ENCODE measurements at places on chromosomes 13 and 19.

DNA sequence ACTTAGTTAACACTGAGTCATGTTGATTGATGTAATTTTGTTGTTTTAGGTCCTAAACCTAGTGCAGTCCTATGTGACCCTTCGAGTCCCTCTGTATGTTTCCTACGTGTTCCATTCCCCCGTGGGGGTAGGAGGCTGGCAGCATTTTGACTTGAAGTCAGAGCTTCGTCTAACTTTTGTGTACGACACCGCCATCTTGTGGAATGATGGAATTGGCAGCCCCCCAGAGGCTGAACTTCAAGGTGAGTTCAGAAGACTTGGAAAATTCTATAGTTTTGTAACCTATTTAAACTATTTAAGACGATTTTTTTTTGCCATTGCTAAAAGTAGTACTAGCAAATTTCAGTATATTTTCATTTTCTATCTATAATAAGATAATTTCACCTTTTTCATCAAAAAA is 117.9 kb downstream of the STOML3 start:
- peak; percentile 35 for DNase-seq

GRCh38 chr19:11814700-11815035 is 595 bp downstream of the ZNF440 start:
- DNase-seq, result no peak

DNA sequence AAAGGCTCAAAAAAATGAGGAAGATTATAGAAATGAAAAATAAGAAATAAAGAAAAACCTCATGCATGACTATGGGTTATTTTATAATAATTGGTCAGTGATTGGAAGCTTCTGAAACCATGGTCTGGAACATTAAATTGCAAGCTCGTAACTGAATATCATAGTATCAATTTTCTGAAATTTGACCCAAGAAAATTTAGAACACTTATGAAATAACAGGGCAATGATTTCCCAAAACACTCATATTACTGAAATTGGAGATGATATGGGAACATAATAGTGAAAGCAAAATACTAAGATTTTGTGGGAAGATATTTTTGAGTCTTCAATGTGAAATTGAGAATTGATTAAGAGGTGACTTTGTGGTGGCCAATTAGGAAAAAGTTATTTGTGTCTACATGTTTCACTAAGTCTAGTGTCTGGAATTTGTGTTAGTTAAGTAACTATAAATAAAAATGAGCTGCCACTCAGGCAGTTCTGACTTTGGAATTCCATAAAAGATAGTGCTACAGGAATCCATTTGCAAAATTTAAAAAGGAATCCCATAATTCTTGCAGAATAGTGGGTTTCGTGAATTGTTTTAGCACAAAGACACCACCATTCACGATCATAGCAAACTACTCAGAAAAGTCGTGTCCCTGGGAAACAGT is 603.0 kb downstream of the LMO7 start:
- DNase-seq, result no peak

GRCh38 chr13:20405691-20406090 is 120.0 kb downstream of the CRYL1 start:
- DNase-seq, result no peak

DNA sequence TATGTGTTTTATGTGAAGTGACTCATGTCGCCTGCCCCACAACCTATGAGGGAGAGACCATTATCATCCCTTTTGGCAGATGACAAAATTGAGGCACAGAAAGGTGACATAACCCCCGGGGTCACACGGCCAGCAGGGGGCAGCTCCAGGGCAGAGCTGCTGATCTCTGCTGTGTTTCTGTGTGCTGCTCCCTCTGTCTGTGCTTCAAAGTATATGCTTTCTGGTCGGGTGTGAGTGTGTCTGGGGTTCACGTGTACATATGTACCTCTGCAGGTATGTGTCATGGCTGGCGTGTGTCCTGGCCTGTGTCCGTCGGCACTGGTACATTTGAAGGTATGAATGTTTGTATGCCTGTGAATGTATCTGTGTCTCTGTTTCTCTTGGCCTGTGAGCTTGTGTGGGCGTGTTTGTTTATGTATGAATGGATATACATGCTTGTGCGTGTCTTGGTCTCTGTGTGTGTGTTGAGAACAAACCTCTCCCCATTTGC is 7.1 kb downstream of the LIPE start:
- peak; percentile 80 for DNase-seq

DNA sequence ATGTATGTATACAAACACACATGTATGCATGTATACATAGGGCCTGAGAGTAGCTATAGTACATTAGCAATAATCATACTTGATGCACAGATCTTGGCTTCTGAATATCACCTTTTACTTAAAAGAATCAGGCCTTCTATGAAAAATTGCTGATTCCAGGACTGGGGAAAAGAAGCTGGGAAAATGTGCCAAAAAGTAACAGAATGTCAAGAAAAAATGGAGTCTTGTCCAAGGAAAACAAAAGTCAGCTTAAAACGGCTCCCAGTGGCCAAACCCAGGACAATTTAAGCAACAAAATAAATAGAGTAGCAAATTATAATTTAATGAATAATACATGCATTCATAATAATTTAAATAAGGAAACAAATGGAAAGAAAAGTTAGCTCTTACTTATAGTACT is 2104.9 kb downstream of the PCDH9 start:
- no peak for DNase-seq

DNA sequence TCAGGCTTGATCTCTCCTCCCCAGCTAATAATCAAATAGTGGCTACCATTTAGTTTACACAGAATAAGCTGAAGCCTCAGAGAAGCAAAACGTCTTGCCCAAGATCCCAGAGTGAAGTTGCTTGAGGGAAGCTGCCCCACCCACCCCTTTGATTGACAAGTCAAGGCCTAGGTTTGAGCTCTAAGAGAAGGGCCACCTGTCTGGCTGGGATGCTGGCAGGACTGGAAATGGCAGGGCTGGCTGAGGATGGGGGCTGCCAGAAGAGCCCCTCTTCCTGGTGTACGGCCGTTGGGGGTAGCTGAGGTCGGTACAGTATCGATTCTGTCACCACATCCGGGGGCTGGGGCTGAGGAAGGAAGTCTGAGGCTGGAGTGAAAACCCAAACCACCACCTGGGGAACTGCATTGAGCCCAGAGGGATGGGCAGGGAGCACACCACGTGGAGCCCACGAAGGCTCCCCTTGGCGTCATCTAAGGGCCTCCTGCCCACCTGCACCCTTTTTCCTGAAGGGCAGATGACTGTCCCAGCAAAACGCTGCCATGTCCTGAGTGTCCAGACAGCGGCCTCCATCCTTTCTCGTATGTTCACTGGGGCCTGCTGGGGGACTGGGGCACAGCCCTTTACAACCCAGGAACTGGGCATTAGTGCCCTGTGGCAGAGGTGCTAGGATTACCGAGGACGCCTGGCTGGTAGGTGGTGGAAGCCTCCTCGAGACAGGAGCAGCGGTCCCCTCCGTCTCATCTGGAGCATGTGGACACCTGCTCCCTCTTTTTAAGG is 1.4 kb upstream of the PRKD2 start:
- DNase-seq, result no peak

DNA sequence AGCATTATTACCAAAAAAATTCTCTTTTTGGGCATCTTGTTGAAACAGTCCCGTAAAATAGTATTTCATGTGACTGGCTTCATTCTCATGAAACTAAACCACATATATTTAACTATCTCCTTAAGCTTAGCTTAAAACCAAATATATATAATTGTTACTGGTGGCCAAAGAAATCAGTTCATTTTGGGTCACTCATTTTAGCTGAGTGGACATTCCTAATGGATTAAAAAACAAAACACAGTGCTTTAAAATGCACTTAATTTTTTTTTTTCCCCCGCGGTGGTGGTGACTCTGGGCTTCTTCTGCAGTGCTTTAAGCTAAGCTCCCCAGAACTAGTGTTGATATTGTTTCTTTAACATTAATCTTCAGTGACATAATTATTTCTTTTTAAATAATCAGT is 540.1 kb downstream of the GPC6 start:
- no peak for DNase-seq

DNA sequence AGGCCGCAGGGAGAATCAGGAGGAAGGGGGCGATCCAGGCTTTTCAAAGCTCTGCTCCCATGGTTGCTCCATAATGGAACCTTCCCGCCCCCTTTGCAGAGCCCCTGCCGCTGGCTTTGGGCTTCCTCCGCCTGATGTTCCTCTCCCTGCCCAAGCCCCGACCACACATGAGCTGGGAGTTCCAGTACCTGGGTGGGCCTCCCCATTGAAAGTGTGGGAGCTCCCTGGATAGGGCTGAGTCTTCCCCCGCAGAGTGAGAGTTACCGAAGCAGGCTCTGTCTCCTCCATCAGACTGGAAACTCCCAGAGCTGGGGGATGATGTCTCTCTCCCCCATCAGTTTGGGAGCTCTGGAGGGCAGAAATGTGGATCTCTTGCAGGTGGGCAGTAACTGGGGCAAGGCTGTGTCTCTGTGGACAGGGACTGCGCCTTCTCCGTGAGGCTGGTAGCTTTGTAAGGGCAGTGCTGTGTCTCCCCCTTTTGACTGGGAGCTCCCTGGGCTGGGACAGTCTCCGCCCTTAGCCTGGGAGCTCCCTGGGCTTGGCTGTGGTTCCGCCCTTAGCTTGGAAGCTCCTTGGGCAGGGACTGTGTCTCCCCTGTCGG is 722 bp downstream of the DCAF15 start:
- no peak for DNase-seq

DNA sequence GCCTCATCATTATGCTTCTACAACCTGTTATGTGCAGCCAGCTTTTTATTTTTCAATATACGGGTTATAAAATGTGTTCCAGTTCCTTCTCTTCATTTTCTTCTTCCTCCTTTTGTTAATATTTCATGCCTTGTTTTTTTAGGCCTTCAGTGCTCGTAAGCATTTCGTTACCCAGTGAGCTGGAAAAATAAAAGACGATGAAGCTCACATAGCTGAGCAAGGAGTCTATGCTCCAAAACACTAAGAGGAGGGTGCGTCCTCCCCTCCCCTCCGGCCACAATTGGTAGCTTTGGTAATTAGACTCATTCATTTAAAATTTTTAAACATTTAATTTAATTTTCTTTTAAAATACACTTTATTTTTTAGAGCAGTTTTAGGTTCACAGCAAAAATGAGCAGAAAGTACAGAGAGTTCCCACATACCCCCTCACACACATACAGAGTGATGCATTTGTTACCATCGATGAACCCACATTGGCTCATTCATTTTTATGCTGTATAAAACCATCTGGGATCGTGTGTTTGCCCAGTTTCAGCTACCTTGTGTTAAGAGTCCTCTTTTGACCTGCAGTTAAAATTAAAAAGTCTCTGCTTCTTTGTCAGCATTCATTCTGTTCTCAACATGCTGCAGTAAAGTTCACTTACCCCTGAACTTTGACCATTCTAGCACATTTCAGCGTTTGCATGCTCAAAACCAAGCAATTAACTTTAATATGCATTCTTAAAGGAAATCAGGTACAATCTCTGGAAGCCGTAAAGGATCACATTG is 223.9 kb downstream of the LACC1 start:
- no peak for DNase-seq

DNA sequence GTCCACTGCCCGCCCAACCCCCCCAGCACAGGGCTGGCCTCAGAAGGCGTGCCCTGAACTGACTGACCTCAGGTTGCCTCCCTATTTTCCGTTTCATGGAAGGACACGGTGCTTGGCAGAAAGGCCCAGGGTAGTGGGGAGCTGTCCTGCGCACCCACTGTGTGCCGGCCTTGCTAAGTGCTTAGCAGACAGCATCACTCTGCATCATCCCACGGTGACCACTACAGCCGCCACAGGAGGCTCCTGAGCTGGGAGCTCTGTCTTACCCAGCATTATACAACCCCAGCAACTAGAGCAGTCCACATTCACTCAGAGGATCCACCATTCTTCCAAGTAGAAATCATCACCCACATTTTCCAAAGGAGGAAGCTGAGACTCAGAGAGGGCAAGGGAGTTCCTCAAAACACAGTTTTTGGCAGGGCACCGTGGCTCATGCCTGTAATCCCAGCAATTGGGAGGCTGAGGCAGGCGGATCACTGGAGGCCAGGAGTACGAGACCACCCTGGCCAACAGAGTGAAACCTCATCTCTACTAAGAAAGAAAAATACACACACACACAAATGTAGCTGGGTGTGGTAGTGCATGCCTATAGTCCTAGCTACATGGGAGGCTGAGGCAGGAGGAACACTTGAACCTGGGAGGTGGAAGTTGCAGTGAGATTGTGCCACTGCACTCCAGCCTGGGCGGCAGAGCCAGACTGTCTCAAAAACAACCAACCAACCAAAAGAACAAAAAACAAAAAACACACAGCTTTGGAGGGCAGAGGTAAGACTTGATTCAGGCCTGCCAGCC is 1.6 kb downstream of the SBK2 start:
- no peak for DNase-seq

- no peak for DNase-seq
Observed at GRCh38 chr19:53877361-53877766, 4.6 kb upstream of the PRKCG start.

DNA sequence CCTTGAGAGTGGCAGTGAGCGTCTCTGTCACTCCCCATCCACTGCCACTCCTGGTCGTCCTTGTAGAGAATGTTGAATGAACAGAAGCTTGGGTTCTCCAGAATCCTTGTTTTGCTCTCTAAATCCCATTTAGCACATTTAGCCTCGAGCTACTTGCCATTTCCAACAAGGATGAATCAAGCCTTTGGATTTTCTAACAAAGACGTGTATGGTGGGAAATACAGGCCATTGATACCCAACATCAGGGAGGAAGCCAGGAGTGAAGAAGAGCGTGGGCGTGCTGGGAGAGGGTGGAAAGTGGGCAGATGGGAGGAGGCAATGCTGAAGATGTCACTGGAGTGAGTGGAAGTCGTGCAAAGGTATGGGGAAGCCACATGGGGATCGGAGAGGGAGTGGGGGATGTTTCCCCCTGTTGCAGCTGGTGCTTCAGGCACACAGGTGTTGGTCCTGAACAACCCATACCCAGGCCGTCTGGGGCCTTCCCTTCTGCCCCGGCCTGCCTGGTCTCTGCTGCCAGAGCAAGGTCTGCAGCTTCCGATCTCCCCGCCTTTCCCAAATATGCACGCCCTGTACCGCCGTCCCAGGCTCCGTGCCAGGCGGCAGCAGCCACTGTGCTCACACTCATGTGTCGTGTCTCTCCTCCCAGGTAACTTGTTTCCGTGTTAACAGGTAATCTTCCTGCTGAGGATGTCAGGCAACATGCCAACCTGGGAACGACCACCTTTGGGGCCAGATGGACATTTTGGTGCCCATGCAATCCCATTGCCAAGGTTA is 48.7 kb downstream of the ZIC5 start:
- DNase-seq, result no peak

GRCh38 chr13:55577847-55578210 is 1562.9 kb upstream of the PRR20A start:
- no peak for DNase-seq

Data from HepG2 (cell line).